Thyroid gland (tissue), 4 donors: ENCODE measurements at places on chromosomes 7 and 10. TPM values are rescaled to one million over a fixed set of nuclear protein-coding genes. Genes with fewer than 3 reads are reported as not detected.

- no peaks in the 10 kb centered on the region for H3K36me3 ChIP-seq
- no peaks in the 10 kb centered on the region for H3K27me3 ChIP-seq
- H3K4me3 ChIP-seq = peak overlapping the region; percentile 74
- peak overlapping the region; percentile 87 for H3K27ac ChIP-seq
- peaks cover 19% of the 10 kb centered on the region for H3K4me1 ChIP-seq
Measured at GRCh38 chr7:69597278-69598076, 798 bp upstream of the AUTS2 start.

- H3K27me3 ChIP-seq = no peaks in the 10 kb centered on the region
- no peaks in the 10 kb centered on the region for H3K36me3 ChIP-seq
- H3K4me1 ChIP-seq = peaks cover 14% of the 10 kb centered on the region
- no peak overlapping the region for H3K27ac ChIP-seq
- H3K4me3 ChIP-seq = no peak overlapping the region
Measured at GRCh38 chr10:29598851-29599311, 35.9 kb downstream of the SVIL start.

DNA sequence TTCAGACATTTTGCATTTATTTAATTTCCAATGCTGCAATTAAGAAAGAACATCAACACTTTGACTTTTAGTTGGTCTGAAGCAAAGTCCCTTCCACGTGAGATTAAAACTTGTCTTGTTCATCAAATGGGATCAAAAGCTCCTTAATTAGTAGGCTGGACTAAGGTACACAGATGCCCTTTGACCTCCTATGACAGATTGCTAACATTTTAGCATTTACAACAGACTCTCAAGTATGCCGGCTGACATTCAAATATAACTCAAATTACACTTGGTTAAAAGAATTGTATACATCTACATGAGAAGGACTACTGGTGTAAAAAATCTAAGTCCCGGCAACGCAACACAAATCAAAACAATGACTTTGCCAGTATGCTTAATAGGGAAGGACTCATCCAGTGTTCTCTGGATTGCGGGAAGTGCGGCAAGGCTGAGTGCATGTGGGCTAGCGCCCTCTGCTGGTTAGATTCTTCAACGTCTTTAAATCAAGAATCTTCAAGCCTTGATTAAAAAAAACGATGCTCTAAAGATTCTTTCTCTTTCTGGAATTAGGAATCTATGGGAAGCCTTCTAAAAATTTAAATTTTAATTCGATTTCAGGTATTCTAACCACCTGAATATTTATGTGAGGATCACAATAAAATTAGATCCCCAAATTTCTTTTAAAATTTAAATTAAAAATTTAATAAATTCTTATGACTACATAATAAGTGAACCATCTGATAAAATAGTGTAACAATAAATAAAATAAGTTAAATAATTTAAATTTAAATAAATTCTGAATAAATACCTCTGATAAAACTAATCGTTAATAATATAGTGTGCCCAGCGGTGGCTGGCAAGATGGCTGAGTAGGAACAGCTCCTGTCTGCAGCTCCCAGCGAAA, 444.7 kb downstream of the DGKB start:
- H3K36me3 ChIP-seq = no peaks in the 10 kb centered on the region
- no peaks in the 10 kb centered on the region for H3K27me3 ChIP-seq
- DNase-seq = peak; percentile 75
- no peak overlapping the region for H3K27ac ChIP-seq
- H3K4me1 ChIP-seq = no peaks in the 10 kb centered on the region

UCMA gene
- not detected for total RNA-seq

DNA sequence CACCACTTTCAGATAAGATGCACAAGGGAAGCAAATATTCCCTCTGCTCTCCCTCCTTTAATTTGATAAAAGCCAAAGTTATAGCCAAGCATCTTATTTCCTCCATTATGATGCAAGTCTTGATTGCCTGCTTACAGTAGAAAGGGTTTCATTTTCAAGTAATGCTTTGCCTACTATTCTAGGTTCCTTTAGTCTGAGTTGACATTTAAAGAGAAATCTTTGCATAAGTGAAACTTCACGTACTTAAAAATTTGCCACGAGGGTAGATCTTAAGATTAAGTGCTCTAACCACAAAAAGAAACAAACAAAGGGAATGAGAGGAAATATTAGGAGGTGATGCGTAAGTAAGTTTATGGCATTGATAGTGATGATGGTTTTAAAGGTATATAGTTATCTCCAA, 78.1 kb upstream of the VWDE start:
- H3K4me1 ChIP-seq = no peaks in the 10 kb centered on the region
- DNase-seq = no peak

- H3K36me3 ChIP-seq = no peaks in the 10 kb centered on the region
- no peak overlapping the region for H3K27ac ChIP-seq
- DNase-seq = no peak
Measured at GRCh38 chr10:4270116-4270515, 485.1 kb upstream of the KLF6 start.

GRCh38 chr7:104267701-104268368, 60.0 kb upstream of the ORC5 start:
- no peaks in the 10 kb centered on the region for H3K4me1 ChIP-seq
- no peak for DNase-seq
- H3K27me3 ChIP-seq = no peaks in the 10 kb centered on the region
- no peak overlapping the region for H3K27ac ChIP-seq
- no peak overlapping the region for H3K4me3 ChIP-seq

DNA sequence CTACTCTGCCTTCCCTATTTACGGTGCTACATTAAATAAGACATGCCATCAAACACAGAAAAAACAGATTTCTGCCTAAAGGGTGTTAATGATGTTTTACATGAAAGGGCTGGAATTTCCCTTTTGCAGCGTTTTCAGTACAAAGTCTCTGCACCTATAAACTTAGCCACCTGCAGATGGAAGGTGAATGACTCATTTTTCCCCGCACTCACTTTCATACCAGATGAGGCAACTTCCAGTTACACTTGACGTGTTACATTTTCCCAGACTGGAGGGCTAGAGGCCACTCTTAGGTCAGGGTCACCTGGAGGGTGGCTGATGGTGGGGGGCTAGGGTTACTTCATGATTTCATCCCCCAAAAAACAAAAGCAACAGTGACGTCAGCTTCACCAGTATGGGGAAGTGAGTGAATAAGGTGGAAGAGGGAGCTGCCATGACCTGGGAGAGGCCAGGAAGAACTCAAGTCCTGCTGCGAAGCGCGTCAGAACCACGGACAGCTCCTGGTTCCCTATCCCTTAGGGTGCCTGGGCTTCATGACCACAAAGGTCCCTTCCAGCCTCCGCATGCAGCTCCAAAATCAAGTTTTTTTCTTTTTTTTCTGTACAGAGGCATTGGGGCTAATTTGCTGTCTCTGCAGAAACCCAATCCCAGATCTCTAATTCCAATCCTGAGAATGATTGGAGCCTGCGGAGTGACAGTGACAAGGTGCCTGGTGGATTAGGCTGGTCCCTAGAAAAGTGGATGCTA, 94.0 kb downstream of the ADARB2 start:
- H3K36me3 ChIP-seq = no peaks in the 10 kb centered on the region
- no peak for DNase-seq
- H3K4me3 ChIP-seq = no peak overlapping the region

- no peaks in the 10 kb centered on the region for H3K27me3 ChIP-seq
- no peaks in the 10 kb centered on the region for H3K36me3 ChIP-seq
- no peak overlapping the region for H3K4me3 ChIP-seq
- no peak overlapping the region for H3K27ac ChIP-seq
- H3K4me1 ChIP-seq = no peaks in the 10 kb centered on the region
- no peak for DNase-seq
Measured at GRCh38 chr7:150421831-150422230, 28.6 kb upstream of the GIMAP8 start.

DNA sequence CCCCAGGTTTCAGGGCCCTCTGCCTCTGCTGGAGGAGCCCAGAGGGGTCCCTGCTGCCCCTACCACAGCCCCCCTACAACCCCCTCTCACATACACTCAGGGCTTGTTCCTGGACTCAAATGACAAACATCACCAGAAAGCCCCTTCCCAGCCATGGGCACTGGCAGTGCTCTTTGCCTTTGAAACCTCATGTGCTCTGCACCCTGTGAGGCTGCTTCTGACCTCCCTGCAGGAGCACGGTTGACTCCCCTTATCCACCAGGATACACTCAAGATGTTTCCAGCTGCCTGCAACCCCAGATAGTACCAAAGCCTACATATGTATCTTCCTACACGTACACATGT, 3.5 kb upstream of the ADIRF start:
- no peak overlapping the region for H3K4me3 ChIP-seq
- no peak overlapping the region for H3K27ac ChIP-seq
- H3K4me1 ChIP-seq = peaks cover 24% of the 10 kb centered on the region
- no peaks in the 10 kb centered on the region for H3K27me3 ChIP-seq
- no peaks in the 10 kb centered on the region for H3K36me3 ChIP-seq

OR2A1 gene
- 0.33 TPM for total RNA-seq

TMEM196 gene
- not detected for total RNA-seq
